ENCODE measurements at places on chromosomes 1 and 21. TPM values are rescaled to one million over a fixed set of nuclear protein-coding genes. Genes with fewer than 3 reads are reported as not detected.

PADI2 gene
- total RNA-seq = 0.84 TPM

DNA sequence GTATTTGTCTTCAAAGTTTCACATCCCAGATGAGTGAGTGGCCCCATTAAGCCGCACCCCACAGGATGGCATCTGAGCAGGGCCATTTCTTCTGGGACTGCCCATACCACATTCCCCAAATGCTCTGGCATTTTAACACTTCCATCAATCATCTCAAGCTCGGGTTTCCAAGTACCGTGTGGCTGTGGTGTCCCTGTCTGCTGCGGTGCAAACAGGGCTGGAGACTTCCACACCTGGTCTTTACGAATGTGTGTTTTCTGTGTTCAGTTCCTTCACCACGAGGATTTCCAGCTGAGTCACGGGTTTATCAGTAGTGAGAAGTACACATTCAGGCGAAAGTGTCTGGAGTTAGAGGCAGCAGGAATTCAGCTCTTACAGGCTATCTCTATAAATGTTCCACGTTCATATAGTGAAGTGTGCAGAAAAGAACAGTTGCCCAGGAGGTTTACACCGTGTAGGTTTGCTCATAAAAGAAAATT, 195.2 kb downstream of the RHOU start:
- no peaks in the 10 kb centered on the region for H3K27me3 ChIP-seq
- H3K27ac ChIP-seq = peak overlapping the region; percentile 77
- DNase-seq = peak; percentile 58
- peaks cover 39% of the 10 kb centered on the region for H3K4me1 ChIP-seq

WNT4 gene
- total RNA-seq = 0.79 TPM

DNA sequence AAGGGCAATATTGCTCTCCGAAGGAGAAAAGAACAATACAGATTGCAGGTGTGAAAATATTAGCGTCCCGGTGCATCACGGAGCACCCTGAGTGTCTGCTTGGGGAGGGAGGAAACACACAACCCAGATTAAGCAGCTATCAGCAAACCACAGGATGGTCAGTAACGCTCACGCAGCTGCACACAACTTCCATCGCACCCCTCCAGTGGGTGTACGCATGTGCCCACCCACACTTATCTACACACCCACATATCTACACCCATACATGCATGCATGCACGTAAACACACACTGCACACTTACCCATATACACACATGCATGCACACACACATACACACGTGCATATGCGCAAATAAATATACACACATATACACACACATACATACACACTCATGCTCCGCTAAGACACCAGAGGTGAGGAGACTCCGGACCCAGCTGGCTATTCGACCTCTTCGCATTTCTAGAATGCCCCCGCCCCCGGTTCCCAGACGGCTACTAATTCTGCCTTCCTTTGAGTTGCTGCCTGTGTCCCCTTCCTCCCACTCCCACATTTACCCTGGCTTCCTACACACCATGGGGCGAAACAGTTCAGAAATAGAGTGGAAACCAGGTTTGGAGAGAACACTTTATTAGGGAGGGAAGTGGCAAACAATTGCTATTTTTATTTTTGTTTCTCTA, 26.2 kb downstream of the ITPKB start:
- H3K27me3 ChIP-seq = no peaks in the 10 kb centered on the region
- no peaks in the 10 kb centered on the region for H3K4me1 ChIP-seq
- H3K4me3 ChIP-seq = no peak overlapping the region
- H3K27ac ChIP-seq = no peak overlapping the region
- H3K36me3 ChIP-seq = no peaks in the 10 kb centered on the region

OR10Z1 gene
- not detected for total RNA-seq

- no peak overlapping the region for H3K27ac ChIP-seq
- no peak overlapping the region for H3K4me3 ChIP-seq
- H3K36me3 ChIP-seq = no peaks in the 10 kb centered on the region
- no peaks in the 10 kb centered on the region for H3K4me1 ChIP-seq
- no peaks in the 10 kb centered on the region for H3K27me3 ChIP-seq
These were observed 65.2 kb downstream of the PLPPR5 start for GRCh38 chr1:98939471-98939870.

- no peaks in the 10 kb centered on the region for H3K4me1 ChIP-seq
- H3K4me3 ChIP-seq = no peak overlapping the region
- H3K27me3 ChIP-seq = no peaks in the 10 kb centered on the region
These were observed 1008.3 kb upstream of the B3GALT2 start for GRCh38 chr1:194194724-194195123.

GRCh38 chr1:244862699-244863490, 1.4 kb downstream of the HNRNPU start:
- H3K27ac ChIP-seq = peak overlapping the region; percentile 83
- peak; percentile 98 for DNase-seq
- peak overlapping the region; percentile 97 for H3K4me3 ChIP-seq
- no peaks in the 10 kb centered on the region for H3K27me3 ChIP-seq
- H3K36me3 ChIP-seq = peaks cover 4% of the 10 kb centered on the region
- peaks cover 7% of the 10 kb centered on the region for H3K4me1 ChIP-seq

GRCh38 chr1:201275253-201275666, 8.0 kb upstream of the PKP1 start:
- H3K27me3 ChIP-seq = no peaks in the 10 kb centered on the region
- H3K36me3 ChIP-seq = no peaks in the 10 kb centered on the region

NT5C1A gene
- total RNA-seq = not detected

HSPA6 gene
- total RNA-seq = 0.60 TPM

DNA sequence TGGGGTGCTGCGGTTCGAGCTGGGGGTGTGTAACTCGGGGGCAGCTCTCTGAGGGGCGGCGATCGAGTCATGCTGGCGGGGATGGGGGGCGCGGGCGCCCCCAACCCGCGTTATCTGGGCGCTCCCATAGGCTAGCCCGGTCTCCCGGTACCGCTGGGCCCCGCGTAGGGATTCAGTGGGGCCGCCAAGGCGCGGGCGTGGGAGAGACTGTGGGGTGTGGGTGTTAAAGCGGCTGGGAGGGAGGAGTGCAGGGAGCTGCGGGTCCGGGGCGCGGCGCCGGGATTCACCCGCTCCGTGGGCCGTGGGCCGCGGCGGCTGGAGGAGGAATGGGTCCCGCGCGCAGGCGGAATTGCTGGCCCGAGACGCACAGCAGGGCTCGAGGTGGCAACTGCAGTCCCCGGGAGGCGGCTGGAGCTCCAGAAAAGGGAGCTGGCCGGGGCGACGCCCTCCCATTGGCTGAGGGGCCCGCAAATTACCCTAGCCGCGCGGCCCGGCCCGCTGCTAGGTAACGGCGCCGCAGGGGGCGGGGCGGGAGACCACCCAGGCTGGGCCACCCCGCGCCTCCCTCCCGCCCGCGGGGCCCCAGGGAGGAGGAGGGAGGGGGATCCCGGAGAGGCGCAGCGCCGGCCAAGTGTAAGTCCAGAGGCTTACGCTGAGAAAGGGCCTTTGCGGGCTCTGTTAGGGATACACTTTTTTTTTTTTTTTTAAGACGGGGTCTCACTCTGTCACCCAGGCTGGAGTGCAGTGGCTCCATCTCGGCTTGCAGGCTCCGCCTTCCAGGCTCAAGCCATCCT, at the start of gene PTCH2:
PTCH2 (minus strand) TSS at position 392 of the 794 bp plus-strand sequence; CDS start at position 71, 321 bp downstream.
- peak within 1 kb of the TSS; percentile 48 for H3K4me3 ChIP-seq
- H3K27ac ChIP-seq = no peak within 1 kb of the TSS
- no peaks in the 10 kb centered on the region for H3K4me1 ChIP-seq
- peak; percentile 62 for DNase-seq

- no peak overlapping the region for H3K4me3 ChIP-seq
- no peak overlapping the region for H3K27ac ChIP-seq
- no peaks in the 10 kb centered on the region for H3K36me3 ChIP-seq
- H3K4me1 ChIP-seq = no peaks in the 10 kb centered on the region
- no peak for DNase-seq
These were observed 17.7 kb downstream of the CMPK1 start for GRCh38 chr1:47351305-47351704.

C1orf56 gene
- total RNA-seq = 4.8 TPM

RNF186 gene
- total RNA-seq = not detected

DNA sequence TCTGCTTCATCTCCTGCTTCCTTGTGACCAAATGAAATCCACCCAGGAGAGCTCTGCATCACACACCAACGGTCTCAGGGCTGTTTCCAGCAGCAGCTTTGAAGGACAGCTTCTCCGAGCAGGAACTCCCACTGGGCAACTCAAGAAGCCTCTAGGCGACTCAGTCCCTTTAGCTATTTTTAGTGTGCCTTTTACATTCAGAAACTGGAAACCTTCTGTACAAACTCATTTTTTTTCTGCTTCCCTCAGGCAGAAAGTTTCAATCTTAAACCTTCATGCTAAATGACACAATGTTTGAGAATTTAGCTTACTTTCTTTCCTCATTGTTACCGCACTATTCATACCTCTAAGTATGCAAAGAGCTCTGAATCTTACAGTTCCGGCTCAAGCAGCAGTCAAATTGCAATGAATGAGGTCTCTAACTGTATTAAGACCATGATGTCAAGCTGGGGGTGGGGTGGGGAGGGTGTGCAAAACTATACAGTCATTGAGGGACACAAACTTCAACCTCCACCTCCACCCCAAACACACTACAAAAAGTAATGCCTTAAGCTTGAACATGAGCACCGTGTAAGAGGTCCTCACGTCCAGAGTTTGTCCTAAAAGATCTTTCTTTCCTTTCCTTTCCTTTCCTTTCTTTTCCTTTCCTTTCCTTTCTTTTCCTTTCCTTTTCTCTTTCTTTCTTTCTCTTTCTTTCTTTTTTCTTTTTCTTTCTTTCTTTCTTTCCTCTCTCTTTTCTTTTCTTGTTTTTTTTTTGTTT, 16.4 kb upstream of the TARBP1 start:
- H3K27me3 ChIP-seq = no peaks in the 10 kb centered on the region
- no peak for DNase-seq
- H3K4me1 ChIP-seq = peaks cover 38% of the 10 kb centered on the region
- no peak overlapping the region for H3K4me3 ChIP-seq

- H3K4me1 ChIP-seq = no peaks in the 10 kb centered on the region
- DNase-seq = no peak
- H3K4me3 ChIP-seq = no peak overlapping the region
- H3K36me3 ChIP-seq = no peaks in the 10 kb centered on the region
- no peaks in the 10 kb centered on the region for H3K27me3 ChIP-seq
- H3K27ac ChIP-seq = no peak overlapping the region
These were observed 39.0 kb upstream of the RGS5 start for GRCh38 chr1:163241746-163242145.

- H3K27ac ChIP-seq = peak overlapping the region; percentile 91
- peaks cover 5% of the 10 kb centered on the region for H3K4me1 ChIP-seq
- no peaks in the 10 kb centered on the region for H3K36me3 ChIP-seq
- peak overlapping the region; percentile 54 for H3K4me3 ChIP-seq
- no peak for DNase-seq
These were observed 830 bp downstream of the INPP5B start for GRCh38 chr1:37945743-37946702.

SPATA17 gene
- 1.1 TPM for total RNA-seq

DNA sequence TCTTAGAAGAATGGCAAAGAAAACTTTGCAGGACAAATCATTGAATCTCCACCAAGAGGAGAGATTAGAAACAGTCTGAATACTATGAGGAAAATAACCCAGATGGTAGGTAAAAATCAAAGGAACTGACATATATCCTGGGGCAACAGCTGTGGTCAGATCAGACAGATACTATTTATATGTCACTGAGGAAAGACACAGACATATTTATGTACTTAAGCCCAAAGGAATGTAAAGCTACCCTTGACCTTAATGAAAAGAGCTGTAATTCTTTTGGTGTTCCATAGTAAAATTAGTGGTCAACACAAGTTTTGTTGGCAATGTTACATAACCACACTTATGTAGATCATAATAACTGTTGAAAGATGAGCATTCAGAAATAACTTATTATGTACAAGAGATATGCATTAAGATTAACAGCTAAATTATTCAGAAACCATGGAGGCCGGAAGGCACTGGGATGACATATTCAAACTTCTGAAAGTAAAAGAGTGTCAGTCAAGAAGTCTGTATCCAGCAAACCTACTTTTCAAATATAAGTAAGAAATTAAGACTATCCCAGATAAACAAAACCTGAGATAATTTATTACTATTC, 166.1 kb upstream of the SAMSN1 start:
- no peak overlapping the region for H3K27ac ChIP-seq
- no peaks in the 10 kb centered on the region for H3K36me3 ChIP-seq
- no peak for DNase-seq

DNA sequence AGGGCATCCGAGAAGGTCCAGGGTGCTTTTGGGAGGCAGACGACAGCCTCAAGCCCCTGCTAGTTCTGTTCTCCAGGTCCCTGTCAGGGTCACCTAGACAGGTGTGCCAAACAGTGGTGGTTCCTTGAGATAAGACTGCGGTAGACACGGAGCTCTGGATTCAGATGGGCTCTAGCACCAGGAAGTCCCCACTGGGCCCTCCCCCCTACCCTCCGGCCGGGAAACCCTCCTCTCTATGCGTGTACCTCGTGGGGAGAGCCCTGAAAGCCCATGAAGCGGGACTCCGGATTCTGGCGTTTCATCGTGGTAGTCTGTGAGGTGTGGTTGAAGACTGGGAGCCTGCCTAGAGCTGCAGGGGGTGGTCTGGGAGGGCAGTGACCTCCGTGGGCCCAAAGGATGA, 2.1 kb upstream of the KCNA2 start:
- no peak overlapping the region for H3K4me3 ChIP-seq
- no peaks in the 10 kb centered on the region for H3K36me3 ChIP-seq
- H3K27me3 ChIP-seq = no peaks in the 10 kb centered on the region

RAP1A gene
- total RNA-seq = 60.1 TPM

MYOM3 gene
- total RNA-seq = not detected

GRCh38 chr1:27668808-27669723, 2.9 kb downstream of the IFI6 start:
- H3K4me3 ChIP-seq = peak overlapping the region; percentile 18
- peaks cover 12% of the 10 kb centered on the region for H3K4me1 ChIP-seq
- H3K27me3 ChIP-seq = no peaks in the 10 kb centered on the region
- H3K27ac ChIP-seq = no peak overlapping the region
- H3K36me3 ChIP-seq = no peaks in the 10 kb centered on the region
- peak; percentile 69 for DNase-seq

UBL4B gene
- total RNA-seq = not detected

DNA sequence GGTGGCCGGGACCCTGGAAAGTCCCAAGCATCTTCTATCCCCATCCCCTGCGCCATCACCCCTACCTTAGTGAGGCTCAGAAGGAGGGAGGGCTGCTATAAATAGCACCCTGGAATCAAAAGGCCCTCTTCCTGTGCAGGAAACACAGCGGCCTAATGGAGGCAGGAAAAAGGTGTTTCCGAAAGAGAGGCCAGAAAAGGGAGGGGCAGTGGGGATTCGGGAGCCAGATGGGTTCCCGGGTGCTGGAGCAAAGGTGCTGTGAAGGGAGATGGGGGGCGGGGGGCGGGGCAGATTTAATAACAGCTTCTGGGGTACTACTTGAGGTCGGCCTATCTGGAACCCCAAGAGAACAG, 16.6 kb downstream of the NAV1 start:
- DNase-seq = no peak
- peaks cover 1% of the 10 kb centered on the region for H3K27me3 ChIP-seq
- no peaks in the 10 kb centered on the region for H3K4me1 ChIP-seq
- no peak overlapping the region for H3K4me3 ChIP-seq
- H3K36me3 ChIP-seq = no peaks in the 10 kb centered on the region

DNA sequence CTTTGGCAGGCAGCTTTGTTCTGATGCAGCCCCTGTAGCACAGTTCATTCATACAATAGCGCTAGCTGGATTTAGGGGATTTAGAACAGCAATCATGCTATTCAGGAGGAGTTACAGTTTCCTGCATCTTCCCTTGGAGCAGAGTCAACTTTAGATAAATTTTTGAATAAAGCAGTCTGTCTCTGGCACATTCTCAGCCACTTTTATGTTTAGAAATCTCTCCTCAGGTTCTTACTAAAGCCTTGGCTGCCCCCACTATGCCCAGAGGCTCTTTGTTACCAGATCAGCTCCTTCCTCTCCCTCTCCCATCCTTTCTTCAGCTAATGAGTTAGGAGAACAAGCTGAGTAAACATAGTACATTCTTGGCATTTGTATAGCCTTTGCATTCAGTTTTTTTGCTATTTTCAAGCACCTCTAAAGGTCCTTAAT, 17.0 kb upstream of the PIGC start:
- H3K27ac ChIP-seq = no peak overlapping the region
- no peak for DNase-seq
- H3K4me1 ChIP-seq = peaks cover 41% of the 10 kb centered on the region
- no peak overlapping the region for H3K4me3 ChIP-seq
- H3K27me3 ChIP-seq = no peaks in the 10 kb centered on the region

All from Caco-2 (cell line).